ENCODE measurements at places on chromosomes 1 and 21.

GRCh38 chr1:10739589-10739988 lies 56.9 kb downstream of the CASZ1 start:
- DNase-seq = no peak

DNA sequence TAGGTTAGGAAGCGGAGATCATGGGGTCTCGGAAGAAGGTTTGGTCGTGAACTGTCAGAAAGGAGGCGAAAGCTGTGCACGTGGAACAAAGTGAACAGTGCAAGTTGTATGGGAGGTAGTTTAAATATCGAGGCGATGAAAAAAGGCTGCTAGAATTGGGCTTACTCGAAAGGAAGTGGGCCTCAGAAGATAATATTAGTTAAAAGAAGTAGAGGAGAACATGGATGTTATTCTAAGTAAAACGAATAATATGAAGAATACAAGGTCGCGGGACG lies 571 bp downstream of the WDR3 start:
- DNase-seq = peak; percentile 4

GRCh38 chr21:37496972-37497371 lies 130.4 kb downstream of the DYRK1A start:
- no peak for DNase-seq

GRCh38 chr21:17370916-17371315 lies 141.9 kb upstream of the CXADR start:
- no peak for DNase-seq

GRCh38 chr21:32603131-32603530 lies 9.0 kb downstream of the CFAP298 start:
- DNase-seq = no peak

DNA sequence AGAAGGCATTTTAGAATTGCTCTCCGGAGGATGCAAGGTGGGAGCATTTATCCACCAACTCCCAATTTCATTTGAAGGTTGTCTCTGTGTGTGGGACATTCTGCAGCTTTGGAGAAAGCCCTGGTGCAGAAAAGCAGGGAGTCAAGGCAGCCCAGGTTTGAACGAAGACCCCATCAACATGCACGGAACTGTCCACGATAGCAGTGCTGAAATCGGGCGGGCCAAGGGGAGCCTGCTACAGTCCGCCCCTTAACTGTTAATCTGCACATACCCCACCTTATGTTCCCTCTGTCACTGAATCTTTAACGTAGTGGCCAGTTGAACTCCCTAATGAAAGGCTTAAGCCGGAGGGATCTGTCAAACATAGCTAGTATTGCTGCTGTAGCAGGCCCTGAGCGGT lies 68.8 kb upstream of the C1orf174 start:
- no peak for DNase-seq

GRCh38 chr1:47214549-47214948 lies 17.5 kb downstream of the TAL1 start:
- DNase-seq = no peak

DNA sequence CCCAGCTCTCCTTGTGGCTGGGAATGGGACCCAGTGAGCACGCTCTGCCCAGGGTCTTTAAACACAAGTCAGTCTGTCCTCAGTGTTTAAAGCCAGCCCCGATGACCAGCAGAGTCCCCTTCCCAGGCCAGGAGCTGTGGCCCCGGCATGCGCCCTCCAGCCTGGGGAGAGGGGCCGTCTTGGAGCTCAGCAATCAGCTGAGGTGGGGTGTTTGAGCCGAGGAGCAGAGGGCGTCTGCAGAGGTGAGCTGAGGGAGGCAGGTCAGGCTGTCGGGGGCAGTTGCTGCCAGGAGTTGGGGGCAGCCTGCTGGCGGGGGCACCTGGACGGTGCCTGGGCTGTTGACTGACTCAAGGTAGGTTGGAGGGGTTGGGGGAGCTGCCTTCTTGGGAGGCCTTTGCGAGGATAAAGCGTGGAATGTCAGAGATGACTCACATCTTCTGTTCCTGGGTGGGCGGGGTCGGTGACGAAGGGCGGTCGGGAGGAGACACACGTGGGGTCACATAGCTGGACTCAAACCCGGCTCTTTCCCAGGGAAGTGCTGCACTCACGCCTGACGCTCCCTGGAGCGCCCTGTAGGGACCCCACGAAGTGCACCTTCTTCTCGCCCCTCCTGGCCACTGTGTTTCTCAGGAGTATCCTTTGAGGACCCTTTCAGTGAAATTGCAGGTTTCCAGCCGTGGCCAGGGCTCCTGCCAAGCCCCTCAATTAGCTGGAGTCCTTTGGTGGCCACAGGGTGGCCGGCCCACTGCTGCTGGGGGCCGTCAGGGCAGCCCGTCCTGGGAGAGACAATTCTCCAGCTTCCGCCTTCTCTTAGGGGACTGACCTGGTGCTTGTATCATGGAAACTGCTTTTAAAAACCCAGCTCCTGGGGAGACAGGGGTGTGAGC lies 86.2 kb downstream of the SIK1 start:
- DNase-seq = no peak

GRCh38 chr21:35559128-35559828 lies 501.0 kb downstream of the SETD4 start:
- DNase-seq = no peak

DNA sequence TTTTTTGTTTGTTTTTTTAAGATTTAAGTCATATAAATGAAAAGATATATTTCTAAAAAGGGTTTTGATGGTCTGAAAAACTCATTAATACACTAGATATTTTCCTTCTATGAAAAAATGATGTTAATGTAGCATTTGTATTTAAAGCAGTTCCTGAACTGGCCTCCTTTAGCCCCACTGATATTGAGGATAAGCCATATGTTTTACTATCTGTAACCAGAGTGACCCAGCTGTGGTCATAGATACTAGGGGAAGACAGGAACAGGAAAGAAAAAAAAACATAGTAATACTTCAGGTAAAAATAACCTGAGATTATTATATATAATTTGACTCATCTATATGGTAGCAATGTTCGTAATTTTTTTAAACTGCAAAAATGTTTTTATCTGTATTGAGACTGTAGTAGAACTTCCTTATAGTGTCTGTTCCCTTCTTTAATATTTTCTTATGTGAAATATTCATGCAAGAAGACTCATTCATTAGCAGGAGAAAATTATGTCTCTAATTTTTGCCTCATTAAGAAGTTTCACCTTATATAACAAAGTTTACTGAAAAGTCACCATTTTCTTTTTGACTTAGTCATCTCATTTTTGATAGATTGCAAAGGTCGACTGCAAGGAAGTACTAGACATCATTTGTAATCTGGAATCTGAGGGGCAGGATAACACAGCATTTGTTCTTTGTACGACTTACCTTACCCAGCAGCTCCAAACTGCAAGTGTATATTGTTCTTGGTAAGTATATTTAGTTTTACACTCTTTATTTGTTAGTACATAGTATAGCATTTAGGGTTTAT lies 25.6 kb upstream of the TMCO2 start:
- no peak for DNase-seq

DNA sequence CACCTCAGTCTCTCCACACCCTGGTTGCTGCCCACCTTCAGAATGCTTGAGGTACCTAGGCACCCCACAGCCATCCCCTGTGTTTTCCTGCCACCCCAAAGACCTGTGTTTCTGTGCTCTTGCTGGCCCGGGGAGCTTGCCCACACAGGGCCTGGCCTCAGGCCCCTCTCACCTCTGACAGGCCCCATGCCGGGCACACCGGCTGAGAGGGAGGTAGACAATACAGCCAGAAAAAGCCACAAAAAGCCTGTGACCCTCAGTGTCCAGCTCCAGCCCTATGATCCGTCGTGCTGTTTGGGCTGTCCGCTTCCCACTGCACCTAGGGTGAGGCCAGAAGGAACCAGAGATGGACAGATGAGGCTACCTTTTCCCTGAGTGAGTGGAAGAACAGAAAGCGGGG lies 11.4 kb downstream of the SEMA6C start:
- no peak for DNase-seq

GRCh38 chr1:69290291-69290690 lies 277.4 kb upstream of the LRRC7 start:
- DNase-seq = no peak

DNA sequence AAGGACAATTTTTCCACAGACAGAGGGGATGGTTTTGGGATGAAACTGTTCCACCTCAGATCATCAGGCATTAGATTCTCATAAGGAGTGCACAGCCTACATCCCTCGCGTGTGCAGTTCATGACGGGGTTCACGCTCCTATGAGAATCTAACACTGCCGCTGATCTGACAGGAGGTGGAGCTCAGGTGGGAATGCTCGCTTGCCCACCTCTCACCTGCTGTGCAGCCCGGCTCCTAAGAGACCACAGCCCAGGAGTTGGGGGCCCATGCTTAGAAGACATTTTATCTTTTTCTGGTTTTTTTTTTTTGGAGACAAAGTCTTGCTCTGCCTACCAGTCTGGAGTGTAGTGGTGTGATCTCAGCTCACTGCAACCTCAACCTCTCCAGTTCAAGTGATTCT lies 16.0 kb downstream of the GNB1 start:
- DNase-seq = no peak

GRCh38 chr21:42733874-42734273 lies 80.5 kb downstream of the PDE9A start:
- no peak for DNase-seq

GRCh38 chr1:39410915-39411436 lies 80.5 kb upstream of the BMP8A start:
- DNase-seq = peak; percentile 71

- DNase-seq = no peak
Measured at GRCh38 chr1:206831650-206832049, 33.8 kb upstream of the IL20 start.

DNA sequence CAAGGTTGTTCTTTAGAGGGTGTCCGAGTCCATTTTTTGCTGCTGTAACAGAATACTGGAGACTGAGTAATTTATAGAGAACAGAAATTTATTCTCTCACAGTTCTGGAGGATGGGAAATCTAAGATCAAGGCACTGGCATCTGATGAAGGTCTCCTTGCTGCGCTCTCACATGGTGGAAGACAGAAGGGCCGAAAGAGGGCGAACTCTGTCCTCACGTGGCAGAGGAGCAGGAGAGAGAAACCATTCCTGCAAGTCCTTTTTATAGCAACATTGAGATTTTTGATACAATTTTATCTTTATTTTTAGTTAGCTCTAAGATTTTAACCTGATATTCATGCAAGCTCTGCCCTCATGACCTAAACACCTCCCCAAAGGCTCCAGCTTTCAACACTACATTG lies 48.3 kb downstream of the ATG4C start:
- no peak for DNase-seq

GRCh38 chr1:57845041-57845440 lies 421.2 kb upstream of the DAB1 start:
- no peak for DNase-seq

GRCh38 chr1:154938604-154939399 lies 2.3 kb upstream of the PMVK start:
- no peak for DNase-seq

- no peak for DNase-seq
Measured at GRCh38 chr1:15220024-15220392, 27.0 kb upstream of the FHAD1 start.

- peak; percentile 43 for DNase-seq
Measured at GRCh38 chr1:64923294-64923718, 43.0 kb downstream of the JAK1 start.

DNA sequence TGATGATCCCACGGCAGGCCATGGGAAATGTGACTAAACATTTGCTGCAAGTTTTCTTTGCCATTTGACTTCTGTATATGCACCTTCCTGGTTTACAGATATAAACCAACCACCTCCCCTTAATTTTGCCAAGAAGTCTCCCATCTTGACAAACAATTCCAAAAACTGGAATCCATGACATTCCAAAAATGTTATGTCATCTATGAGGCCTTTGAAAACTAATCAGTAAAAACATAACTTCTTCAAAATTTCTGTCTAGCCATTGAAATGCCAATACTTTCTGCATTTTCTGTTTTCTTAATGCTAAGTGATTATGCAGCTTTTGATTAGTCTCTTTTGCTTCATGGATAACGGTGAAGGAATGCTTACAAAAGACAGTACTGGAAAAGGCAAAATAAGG lies 84.1 kb downstream of the LYST start:
- no peak for DNase-seq

GRCh38 chr1:3807769-3808168 lies 11.5 kb upstream of the LRRC47 start:
- DNase-seq = no peak

GRCh38 chr1:107935396-107936064 lies 29.4 kb downstream of the VAV3 start:
- peak; percentile 91 for DNase-seq

DNA sequence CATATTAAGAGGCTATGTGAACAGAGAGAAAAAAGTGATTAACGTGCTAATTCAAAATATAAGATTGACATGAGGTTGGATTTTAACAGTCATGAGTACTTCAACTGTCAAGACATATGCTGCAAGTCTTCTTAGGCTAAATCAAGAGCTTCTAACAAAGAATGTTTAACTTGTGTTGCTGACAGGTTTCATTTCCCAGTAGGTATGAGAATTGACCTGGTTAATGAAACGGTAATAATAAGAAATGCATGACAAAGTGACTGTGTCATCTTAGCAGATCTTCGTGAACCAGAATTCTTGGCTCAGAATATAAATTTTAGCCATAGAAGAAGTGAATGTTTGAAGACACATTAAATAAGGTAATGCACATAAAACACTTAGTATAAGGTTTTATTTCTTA lies 132.6 kb upstream of the PTGFR start:
- DNase-seq = no peak

DNA sequence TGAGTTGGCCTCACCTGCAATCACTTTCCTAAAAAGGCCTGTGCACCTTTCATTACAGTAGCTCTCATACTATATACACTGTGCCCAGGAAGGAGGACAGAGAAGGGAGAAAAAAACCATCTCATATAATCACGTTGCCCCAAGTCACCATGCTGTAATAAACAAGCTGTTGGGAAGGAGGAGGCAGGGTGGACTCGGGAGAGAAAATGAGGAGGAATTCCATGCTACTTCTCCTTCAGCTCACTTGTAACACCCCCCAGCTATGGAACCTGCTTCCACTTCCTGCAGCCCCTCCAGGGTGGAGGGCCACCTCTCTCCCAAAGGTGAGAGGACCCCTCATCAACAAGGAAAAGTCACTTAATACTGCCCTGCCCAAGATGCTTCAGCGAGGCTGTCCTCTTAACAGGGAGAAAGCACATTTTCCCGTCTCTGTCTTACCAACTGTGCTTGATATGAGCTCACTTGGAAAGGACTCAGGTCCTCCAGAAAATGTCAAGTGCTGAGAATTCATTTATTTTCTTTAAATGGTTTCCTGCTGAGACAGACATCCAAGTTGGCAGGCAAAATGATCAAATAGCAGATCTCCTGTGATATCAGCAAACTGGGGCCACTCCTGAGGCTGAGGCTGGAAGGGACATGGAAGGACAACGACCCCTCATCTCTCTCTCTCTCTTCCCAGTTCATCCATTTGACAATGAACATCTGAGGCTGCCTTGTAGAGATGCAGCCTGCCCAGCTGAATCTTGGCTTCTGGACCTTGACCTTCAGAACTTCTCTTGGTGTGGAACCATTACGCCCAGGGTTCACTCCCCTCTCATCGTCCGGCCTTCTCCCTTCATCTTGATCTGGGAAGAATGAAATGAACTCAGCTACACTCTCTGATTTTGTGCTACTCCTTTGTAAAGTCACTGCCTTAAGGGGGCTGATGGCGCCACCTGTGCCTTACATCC lies 54.0 kb downstream of the CAPN9 start:
- no peak for DNase-seq

DNA sequence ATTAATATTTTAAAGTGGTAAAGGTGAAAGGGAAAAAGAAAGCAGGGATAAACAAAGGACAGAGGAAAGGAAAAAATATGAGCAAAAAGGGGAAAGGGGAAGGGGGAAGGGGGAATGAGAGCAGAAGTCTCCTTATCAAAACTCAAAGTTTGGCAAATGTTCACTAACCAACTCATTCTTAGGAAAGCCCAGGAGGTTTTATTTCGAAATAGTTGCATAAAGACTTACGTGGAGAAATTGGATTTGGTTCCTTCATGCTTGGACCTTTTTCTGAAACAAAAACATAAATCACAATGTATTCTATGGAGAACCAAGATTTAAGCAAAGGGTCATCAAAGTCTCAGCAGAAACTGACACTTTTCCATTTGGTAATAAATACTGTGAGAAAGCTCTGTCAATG lies 188.1 kb downstream of the TGFBR3 start:
- DNase-seq = no peak
